ENCODE measurements at places on chromosomes 12 and 14. TPM values are rescaled to one million over a fixed set of nuclear protein-coding genes. Genes with fewer than 3 reads are reported as not detected.

ADGRD1 gene
- not detected for total RNA-seq

- no peak for DNase-seq
These were observed 6.6 kb upstream of the PCNX4 start for GRCh38 chr14:60085085-60085484.

USP15 gene
- total RNA-seq, result 32.0 TPM

EML5 gene
- total RNA-seq, result not detected

TBC1D30 gene
- 13.8 TPM for total RNA-seq

DNA sequence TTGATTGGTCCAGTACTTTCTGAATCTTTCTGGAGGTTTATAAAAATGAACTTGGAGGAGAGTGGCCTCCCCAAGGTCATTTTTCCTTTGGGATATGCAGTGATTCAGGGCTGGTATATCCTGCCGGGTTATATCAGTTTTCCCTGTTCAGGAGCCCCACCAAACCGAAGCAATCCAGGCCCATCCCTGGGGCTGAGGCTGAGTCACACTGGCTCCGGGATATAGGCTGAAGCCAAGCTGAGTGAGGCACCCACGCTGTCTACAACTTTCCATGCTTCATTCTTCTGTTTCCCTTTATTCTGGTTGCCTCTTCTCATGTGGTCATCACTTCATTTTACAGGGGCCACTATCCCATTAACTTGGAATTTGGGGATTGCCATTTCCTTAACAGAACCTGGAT lies 3.4 kb downstream of the SSPN start:
- no peak for DNase-seq

DNA sequence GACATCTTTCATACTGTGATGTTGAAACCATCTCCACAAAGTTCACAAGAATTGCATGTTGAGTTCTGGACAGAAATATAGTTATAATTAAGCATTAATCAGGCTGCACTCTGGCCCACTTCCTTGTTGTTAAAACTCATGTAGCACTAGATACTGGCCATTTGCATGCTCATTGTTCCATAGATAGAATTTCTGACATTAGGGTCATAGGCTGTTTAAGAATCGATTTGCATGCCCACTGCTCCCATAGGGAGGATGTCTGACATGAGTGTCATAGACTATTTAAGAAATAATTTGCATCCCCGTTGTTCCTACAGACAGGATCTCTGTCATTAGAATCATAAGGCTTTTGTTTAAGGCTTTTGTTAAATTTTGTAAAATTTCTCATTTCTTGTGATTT lies 50.2 kb downstream of the MYF5 start:
- no peak for DNase-seq

DNA sequence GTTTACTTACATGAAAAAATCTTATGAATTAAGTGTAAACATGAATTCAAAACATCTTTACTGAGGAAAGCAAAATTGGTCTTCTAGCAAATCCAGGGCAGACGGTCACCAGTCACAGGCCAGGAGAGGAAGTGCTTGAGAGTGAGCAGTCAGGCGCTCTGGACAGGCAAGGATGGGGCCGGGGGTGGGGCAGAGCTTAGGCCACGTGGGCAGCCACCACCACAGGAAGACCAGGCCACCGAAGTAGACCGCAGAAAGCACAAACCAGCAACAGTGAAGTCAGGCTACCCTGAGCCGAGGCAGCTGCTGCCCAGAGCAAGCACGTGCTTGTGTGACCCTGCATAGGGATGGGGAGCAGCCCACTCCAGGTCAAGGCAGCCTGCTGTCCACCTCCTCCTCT lies 33.5 kb downstream of the SLC6A12 start:
- no peak for DNase-seq

DNA sequence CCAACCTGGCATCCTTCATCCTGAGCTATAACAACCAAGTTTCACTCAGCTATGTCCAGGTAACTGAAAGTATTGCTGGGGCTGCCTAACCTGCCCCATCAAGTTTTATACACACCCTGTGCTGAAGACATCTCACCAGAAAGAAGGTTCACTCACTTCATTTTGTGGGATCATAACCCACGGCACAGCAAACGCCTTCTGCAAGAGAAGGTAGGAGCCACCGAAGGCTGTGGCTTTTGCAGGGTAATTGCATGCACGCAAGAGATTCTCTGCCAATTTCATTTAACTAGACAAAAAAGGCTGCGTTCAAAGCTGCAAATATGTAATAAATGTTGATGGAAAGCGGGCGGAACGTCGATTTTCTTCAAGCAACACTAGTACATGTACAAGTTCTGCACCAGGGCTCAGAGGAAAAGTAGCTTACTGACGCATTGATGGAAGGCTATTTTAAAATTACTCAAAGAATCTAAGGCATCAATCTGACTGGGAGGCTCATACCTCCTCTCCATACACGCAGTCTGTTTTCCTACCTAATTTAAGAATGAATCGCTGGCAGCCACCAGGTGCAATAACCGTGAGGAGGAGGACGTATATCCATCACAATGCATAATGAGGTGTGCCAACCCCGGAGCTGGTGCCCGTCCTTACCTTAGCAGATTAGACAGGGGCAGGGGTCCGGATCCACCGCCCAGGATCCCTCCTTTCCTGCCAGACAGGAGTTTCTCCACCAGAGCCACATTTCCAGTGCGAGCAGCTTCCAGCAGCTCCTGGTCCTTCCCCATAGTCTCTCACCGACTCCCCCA lies 1.1 kb downstream of the ANKS1B start:
- DNase-seq, result no peak

- DNase-seq, result no peak
These were observed 40.6 kb upstream of the FKBP4 start for GRCh38 chr12:2754208-2754607.

DNA sequence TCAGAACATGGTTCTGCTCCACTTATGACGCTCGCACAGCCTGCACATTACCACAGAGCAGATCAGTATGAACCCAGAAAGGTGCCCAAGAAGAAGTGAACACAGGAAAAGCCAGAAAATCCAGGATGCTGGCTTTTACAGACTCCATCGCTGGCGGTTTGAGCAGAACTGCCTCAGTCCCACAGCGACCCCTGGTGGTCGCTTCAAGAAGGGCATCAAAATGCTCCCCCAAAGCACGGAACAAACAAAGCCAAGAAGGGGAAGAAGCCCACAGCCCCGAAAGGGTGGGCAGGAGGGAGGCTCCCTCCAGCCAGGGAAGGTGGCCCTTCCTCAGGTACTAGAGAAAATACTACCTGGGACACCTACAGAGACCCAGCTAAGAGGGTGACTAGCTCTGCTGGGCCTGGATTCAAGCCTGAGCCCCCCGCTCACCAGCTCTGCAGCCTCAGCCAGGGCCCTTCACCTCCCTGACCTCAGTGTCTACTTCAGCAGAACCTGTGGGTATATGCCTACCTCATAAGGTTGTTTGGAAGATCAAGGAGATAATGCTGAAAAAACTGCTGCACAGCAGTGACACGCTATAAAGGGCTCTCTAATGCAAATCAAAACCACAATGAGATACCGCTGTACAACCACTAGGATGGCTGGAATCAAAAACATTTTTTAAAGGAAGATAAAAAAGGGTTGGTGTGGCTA lies 98.1 kb downstream of the NCOR2 start:
- no peak for DNase-seq

DNA sequence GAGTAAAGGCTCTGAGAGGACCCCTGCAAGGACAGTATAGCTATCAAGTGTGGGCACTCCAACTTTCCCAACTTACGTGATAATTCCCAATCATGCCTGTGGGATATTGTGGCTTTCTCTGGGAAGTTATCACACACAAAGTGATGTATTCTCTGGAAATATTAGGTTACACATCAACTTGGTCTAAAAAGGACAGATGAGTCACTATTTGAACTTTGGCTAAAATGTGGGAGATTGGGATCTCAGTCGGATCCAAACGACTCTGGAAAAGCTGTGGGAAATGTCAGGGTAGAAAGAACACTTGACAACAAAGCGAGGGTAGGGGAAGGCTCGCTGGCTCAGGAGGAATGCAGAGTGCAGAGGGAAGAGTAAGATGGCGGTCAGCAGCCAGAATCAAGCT lies 1048.9 kb downstream of the BCL11B start:
- no peak for DNase-seq

GRCh38 chr12:49228653-49229052 lies 36.2 kb upstream of the TUBA1C start:
- no peak for DNase-seq

GRCh38 chr12:92821142-92821541 lies 108.0 kb downstream of the EEA1 start:
- peak; percentile 34 for DNase-seq

DNA sequence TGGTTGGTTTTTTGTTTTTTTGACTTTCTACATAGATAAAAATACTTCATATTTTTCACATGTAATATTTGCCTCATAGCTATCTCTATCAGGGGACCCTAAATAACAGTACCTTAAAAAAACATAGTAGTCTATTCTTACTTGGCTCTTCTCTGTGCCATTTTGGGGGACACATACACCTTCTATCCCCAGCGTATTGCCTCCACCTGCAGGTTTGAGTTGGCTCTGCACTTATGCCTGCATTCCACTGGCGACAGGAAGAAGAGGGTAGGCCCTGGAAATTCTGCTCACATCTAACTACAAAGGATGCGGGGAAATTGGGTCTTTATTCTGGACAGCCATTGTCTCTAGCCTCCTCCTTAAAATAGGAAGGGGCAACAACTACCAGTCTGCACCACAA lies 13.8 kb upstream of the IFI27L2 start:
- no peak for DNase-seq

DNA sequence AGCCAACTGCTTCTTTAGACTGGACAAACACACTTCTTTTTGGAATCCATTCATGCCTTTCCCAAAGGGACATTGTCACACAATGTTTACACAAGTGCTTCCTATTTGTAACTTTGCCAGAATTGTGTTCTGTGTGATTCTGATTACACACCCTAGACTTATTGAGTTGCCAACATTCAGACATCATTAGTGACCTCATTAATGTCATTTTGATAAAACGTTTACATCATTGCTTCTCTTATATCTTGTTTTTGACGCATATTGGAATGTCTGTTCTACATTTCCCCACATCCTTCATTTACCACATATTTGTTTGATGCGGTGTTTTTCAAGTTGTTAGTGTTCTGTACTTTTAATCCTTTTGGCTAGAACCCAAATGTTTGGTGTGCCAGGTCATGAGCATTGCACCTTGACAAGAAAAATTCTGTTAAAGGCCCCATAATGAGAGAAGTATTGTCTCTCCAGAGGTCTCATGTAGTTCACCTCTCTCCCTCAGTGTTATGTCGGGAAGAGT lies 305.5 kb downstream of the AEBP2 start:
- peak; percentile 99 for DNase-seq

GALNT16 gene
- total RNA-seq, result 1.3 TPM

GRCh38 chr12:3892631-3893030 lies 19.4 kb upstream of the PARP11 start:
- no peak for DNase-seq

- DNase-seq, result no peak
These were observed 293.9 kb downstream of the CCDC91 start for GRCh38 chr12:28484156-28484555.

DNA sequence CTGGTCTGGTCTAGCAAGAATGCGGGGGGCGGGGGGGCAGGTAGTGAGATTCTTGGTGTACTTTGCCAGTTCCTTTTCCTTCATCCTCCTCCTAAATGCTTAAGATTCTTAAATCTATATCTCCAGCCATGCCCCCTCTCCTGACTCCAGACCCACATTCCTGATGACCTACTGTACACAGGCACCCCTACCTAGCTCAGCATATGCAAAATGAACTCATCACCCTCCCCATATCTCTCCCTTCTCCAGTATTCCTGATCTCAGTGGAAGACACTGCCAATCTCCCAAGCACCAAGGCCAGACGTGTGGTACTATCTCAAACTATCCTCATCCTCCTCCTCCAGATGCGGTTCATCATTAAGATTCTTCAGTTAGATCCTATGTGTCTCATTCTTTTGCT lies 215.8 kb downstream of the SPTSSA start:
- DNase-seq, result no peak

HOXC11 gene
- 0.23 TPM for total RNA-seq

- no peak for DNase-seq
These were observed 107.5 kb downstream of the GPATCH2L start for GRCh38 chr14:76259029-76259735.

OR4M1 gene
- not detected for total RNA-seq

- no peak for DNase-seq
These were observed at the start of gene OAS2 for GRCh38 chr12:112978163-112979040. OAS2 (plus strand) TSS chr12:112978519; CDS start chr12:112978609, 90 bp downstream.

HSP90B1 gene
- 609 TPM for total RNA-seq

STXBP6 gene
- 1.3 TPM for total RNA-seq

FUT8 gene
- total RNA-seq, result 18.1 TPM

- no peak for DNase-seq
These were observed 2.4 kb downstream of the CLEC12B start for GRCh38 chr12:10012630-10013330.

ZNF891 gene
- total RNA-seq, result 0.39 TPM

GRCh38 chr14:101462726-101463565 lies 98.3 kb upstream of the DIO3 start:
- DNase-seq, result no peak

GRCh38 chr12:20798554-20798953 lies 12.0 kb upstream of the SLCO1B3 start:
- DNase-seq, result peak; percentile 14

DNA sequence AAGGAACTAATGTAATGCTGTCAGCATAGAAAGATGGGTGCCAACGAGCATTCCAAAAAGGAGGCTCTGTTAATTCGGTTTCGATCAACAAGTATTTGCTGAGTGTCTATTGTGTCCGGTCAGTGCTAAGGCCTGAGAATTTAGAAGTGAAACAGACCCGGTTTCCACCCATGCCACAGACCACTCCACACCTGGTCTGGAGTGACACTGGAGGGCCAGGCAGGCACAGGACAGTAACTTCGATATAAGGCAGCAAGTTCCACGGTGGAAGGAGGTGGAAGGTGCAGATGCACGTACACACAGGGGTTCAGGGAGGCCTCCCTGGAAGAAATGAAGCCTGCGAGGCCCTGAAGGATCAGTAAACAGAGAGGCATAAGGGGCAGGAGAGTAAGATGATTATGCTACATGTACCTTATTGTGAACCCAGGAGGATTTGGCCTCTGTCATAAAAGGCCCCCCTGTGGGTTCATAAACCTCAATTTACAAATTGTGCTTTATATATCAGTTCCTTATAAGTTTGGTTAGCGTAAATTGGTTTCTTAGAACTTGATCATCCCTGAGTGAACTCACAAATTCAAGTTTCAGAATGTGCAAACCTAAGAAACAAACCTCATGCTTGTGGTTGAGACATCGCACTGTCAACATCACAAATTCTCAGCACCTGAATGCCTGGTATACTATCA lies 25.9 kb downstream of the SSH1 start:
- no peak for DNase-seq

DNA sequence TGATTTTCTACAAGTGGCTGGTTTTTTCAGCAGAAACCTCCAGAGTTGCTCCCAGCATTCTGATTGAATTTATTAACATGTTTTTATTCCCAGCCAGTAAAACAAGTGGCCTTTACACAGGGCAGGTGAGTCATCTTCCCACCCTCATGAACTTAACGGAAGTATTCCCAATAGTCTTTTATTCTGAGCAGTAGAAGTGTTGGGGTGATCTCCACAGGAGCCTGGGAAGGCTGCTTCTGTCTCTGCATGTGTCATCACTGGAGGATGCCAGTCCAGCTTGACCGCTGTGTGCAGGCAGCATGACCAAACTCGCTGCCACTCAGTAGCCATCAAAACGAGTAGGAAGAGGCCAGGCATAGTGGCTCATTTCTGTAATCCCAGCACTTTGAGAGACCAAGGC lies 13.4 kb upstream of the DNAH10 start:
- no peak for DNase-seq

GRCh38 chr14:54637270-54638134 lies 70.6 kb downstream of the SAMD4A start:
- no peak for DNase-seq

OVCH1 gene
- not detected for total RNA-seq
